Pancreas (tissue), 10 donors: ENCODE measurements at places on chromosomes 1 and 21. TPM values are rescaled to one million over a fixed set of nuclear protein-coding genes. Genes with fewer than 3 reads are reported as not detected.
A peak's percentile ranks its signal among the peaks of the same experiment; 100 is the strongest.

DNA sequence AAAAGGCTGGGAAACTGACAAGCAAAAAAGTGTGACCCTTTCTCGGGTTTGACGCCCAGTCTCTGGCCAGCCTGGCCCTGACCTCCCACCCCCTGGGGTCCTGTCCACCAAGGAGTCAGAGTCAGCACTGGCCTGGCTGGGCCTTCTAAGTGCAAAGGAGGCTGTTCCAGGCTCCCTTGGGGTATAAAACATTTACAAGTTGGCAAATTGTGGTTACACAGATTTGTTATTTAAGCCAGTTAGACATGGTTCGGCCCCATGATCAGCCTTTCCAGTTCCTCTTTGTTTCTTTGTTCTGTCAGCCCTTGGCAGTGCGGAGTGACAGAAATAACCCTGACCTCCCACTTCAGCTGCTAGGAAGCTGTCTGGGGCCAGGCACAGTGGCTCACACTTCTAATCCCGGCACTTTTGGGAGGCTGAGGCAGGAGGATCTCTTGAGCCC lies 161.6 kb upstream of the RAB4A start:
- no peaks in the 10 kb centered on the region for H3K36me3 ChIP-seq
- peaks cover 19% of the 10 kb centered on the region for H3K4me1 ChIP-seq
- no peaks in the 10 kb centered on the region for H3K27me3 ChIP-seq
- peak overlapping the region; percentile 66 for H3K27ac ChIP-seq
- no peak overlapping the region for H3K4me3 ChIP-seq

GRCh38 chr1:154460695-154461260 lies 41.2 kb upstream of the TDRD10 start:
- no peak overlapping the region for H3K27ac ChIP-seq
- H3K4me3 ChIP-seq, result no peak overlapping the region
- no peak for DNase-seq
- H3K4me1 ChIP-seq, result no peaks in the 10 kb centered on the region
- no peaks in the 10 kb centered on the region for H3K36me3 ChIP-seq

- H3K36me3 ChIP-seq, result no peaks in the 10 kb centered on the region
- no peak overlapping the region for H3K27ac ChIP-seq
- H3K4me3 ChIP-seq, result no peak overlapping the region
- peaks cover 21% of the 10 kb centered on the region for H3K27me3 ChIP-seq
Measured at GRCh38 chr1:156416993-156417392, 48.0 kb downstream of the RHBG start.

GRCh38 chr1:244044423-244044822 lies 6.7 kb upstream of the ZBTB18 start:
- H3K27ac ChIP-seq, result no peak overlapping the region
- no peaks in the 10 kb centered on the region for H3K36me3 ChIP-seq
- no peaks in the 10 kb centered on the region for H3K27me3 ChIP-seq
- H3K4me1 ChIP-seq, result peaks cover 15% of the 10 kb centered on the region
- no peak for DNase-seq
- H3K4me3 ChIP-seq, result no peak overlapping the region

DNA sequence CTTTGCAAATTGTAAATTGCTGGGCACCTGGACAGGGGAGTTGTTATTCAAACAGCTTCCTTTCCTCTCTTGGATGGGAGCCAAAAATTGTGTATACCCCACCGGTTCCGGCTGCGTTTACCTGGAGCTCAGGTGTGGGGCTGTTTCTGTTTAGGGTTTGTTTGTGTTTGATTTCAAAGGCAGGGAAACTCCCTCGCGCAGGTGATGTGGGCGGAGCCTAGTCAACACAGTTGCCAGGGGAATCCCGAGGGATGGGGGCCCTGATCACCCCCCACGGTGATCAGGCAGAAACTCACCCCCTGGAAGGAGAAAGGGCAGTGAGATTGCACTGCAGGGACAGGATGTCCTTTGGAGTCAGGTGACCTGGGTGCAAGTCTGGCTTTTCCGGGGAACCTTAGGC lies 28.3 kb downstream of the CDCP2 start:
- no peak overlapping the region for H3K4me3 ChIP-seq
- peak; percentile 73 for DNase-seq
- peak overlapping the region; percentile 79 for H3K27ac ChIP-seq

GRCh38 chr1:220283625-220284024 lies 11.4 kb upstream of the RAB3GAP2 start:
- H3K4me3 ChIP-seq, result no peak overlapping the region
- no peaks in the 10 kb centered on the region for H3K27me3 ChIP-seq
- no peaks in the 10 kb centered on the region for H3K4me1 ChIP-seq
- no peak for DNase-seq
- no peak overlapping the region for H3K27ac ChIP-seq
- H3K36me3 ChIP-seq, result no peaks in the 10 kb centered on the region

- H3K4me3 ChIP-seq, result no peak overlapping the region
- H3K27ac ChIP-seq, result no peak overlapping the region
- no peaks in the 10 kb centered on the region for H3K36me3 ChIP-seq
- no peak for DNase-seq
- no peaks in the 10 kb centered on the region for H3K27me3 ChIP-seq
- no peaks in the 10 kb centered on the region for H3K4me1 ChIP-seq
Measured at GRCh38 chr1:48121955-48122354, 100.6 kb upstream of the SLC5A9 start.

DNA sequence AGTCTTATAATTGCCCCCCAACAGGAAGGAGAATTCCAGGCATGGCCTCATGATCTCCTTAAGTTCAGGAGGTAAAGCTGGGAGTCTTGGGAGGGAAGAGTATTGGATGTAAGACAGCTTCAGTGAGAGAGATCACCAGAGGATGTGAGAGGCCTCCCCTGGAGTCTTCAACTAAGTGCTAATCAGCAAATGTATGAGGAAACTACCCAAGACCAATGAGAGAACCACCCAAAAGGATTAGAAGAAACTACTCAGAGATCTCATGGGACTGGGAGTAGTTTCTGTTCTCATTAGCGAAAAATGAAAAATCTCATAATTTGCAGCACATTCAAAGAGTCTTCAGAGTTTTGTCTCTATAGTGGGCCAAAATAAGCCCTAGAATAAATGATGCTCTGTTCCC lies 36.6 kb upstream of the WNT2B start:
- no peaks in the 10 kb centered on the region for H3K36me3 ChIP-seq
- no peak overlapping the region for H3K4me3 ChIP-seq
- no peak overlapping the region for H3K27ac ChIP-seq
- no peaks in the 10 kb centered on the region for H3K4me1 ChIP-seq

The CLIC4 gene
- total RNA-seq, result 30.6 TPM

The NASP gene
- 26.4 TPM for total RNA-seq

DNA sequence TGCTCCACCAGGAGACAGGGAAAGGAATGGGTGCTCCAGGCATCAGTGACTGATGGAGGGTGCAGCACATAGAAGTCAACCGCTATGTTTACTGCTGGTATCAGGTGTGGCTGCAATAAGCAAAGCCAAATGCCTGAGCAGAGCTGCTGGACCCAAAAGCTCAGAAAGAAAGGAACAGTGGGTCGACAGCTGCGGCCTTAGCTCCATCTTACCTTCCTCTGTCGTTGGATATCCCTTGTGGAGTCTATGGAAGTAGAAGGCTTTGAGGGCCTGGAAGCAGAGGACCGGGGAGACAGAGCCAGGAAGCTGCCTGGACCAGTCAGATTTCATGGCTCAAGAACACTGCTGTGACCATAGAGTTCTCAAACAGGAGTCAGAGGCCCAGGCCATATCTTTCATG lies 45.3 kb downstream of the RIMS3 start:
- no peaks in the 10 kb centered on the region for H3K36me3 ChIP-seq
- DNase-seq, result no peak
- no peak overlapping the region for H3K4me3 ChIP-seq
- H3K27ac ChIP-seq, result no peak overlapping the region

GRCh38 chr21:45153358-45154318 lies 79.3 kb downstream of the ADARB1 start:
- no peaks in the 10 kb centered on the region for H3K27me3 ChIP-seq
- H3K4me1 ChIP-seq, result no peaks in the 10 kb centered on the region
- H3K27ac ChIP-seq, result no peak overlapping the region
- H3K36me3 ChIP-seq, result no peaks in the 10 kb centered on the region

The FOXD3 gene
- total RNA-seq, result 0.09 TPM

DNA sequence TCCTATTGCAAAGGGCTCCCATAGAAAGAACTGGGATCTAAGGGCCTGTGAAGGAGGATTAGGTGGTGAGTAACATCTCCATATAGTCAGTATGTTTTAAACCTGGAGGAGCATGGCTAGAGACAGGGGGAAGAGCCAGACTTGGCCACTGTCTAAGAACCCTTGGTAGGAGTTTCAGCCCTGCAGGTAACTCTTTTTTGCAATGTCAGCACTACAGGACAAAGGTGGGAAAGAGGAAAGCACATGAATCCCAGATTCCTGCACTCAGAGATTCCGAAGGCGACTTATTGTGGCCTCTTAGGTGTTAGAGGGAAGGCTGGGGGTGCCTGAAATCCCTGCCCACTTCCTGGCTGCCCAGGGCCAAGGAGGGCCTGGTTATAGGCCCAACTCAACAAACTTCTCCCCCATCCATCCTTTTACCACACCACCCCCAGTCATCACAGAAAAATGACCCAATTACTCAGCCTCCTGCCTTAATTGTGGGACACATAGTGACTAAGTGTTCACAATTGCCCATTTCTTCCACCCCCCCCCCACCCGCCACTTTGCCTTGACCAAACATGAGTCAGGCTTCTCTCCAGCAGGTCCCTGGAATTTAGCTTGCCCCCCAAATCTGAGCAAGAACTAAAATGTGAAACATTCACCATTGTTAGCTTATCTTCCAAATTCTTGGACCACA lies 1.9 kb upstream of the NTNG1 start:
- no peaks in the 10 kb centered on the region for H3K27me3 ChIP-seq
- H3K36me3 ChIP-seq, result no peaks in the 10 kb centered on the region
- no peak overlapping the region for H3K27ac ChIP-seq
- DNase-seq, result no peak
- H3K4me3 ChIP-seq, result no peak overlapping the region
- no peaks in the 10 kb centered on the region for H3K4me1 ChIP-seq

The IL24 gene
- not detected for total RNA-seq

GRCh38 chr1:178684111-178684510 lies 40.9 kb upstream of the RALGPS2 start:
- H3K4me1 ChIP-seq, result no peaks in the 10 kb centered on the region
- no peak overlapping the region for H3K4me3 ChIP-seq
- H3K27me3 ChIP-seq, result no peaks in the 10 kb centered on the region
- H3K36me3 ChIP-seq, result no peaks in the 10 kb centered on the region
- no peak overlapping the region for H3K27ac ChIP-seq

DNA sequence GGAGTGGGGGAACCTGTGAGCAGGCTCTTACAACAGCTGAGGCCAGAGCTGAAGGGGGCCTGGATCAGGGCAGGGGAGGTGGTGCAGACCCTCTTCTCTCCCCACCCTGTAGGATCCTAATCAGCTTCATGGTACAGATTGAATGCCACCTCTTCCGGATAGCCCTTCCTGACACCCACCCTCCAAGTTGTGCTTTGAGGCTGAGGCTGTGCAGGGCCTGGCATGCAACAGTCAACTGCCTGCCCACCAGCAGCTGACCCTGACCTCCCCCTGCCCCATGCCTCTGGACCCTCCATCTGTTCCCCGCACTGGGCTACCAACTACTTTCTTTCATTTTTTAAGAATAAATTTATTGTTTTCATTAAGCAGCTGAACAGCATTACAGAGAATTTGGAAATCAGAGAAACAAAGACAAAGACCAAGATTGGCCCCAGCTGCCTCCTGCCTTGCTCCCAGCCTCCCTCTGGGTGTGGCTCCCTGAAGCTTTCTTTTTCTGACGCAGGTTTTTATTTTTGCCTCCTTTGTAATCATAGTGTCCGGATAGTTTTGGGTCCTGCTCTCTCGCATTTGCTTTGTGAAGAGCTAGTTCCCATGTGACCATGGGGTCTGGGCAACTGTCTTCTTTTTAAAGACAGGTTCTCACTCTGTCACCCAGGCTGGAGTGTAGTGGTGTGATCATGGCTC lies 12.8 kb downstream of the ZNF362 start:
- H3K4me1 ChIP-seq, result no peaks in the 10 kb centered on the region
- H3K27ac ChIP-seq, result no peak overlapping the region
- no peaks in the 10 kb centered on the region for H3K27me3 ChIP-seq
- H3K36me3 ChIP-seq, result no peaks in the 10 kb centered on the region
- no peak for DNase-seq

GRCh38 chr1:8419861-8420260 lies 101.9 kb downstream of the SLC45A1 start:
- H3K27me3 ChIP-seq, result no peaks in the 10 kb centered on the region
- no peak overlapping the region for H3K27ac ChIP-seq
- no peaks in the 10 kb centered on the region for H3K36me3 ChIP-seq
- H3K4me1 ChIP-seq, result peaks cover 61% of the 10 kb centered on the region
- H3K4me3 ChIP-seq, result no peak overlapping the region

DNA sequence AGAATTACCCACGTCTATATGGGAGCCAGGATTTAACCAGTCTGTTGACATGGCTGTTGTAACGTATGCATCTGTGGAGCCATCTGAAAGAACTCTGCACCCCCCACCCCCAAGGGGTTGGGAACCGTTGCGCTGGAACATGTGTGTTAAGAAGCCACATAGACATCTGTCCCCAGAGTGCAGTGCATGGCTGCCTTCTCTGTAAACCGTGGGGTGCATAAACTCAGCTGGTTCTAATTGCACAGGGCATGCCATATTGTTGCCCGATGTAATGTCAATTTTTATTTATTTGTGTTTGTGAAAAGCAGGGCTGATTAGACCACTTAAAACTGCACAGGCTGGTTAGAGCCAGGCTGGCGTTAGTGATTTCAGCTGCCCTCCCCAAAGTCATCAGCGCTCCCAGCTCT lies 70.1 kb upstream of the ROR1 start:
- no peaks in the 10 kb centered on the region for H3K27me3 ChIP-seq
- no peaks in the 10 kb centered on the region for H3K36me3 ChIP-seq
- H3K4me3 ChIP-seq, result no peak overlapping the region
- DNase-seq, result no peak

The CRP gene
- 148 TPM for total RNA-seq

- no peaks in the 10 kb centered on the region for H3K36me3 ChIP-seq
- no peaks in the 10 kb centered on the region for H3K27me3 ChIP-seq
- peaks cover 13% of the 10 kb centered on the region for H3K4me1 ChIP-seq
Measured at GRCh38 chr1:8632102-8632501, 185.3 kb downstream of the RERE start.

The RORC gene
- 24.9 TPM for total RNA-seq

DNA sequence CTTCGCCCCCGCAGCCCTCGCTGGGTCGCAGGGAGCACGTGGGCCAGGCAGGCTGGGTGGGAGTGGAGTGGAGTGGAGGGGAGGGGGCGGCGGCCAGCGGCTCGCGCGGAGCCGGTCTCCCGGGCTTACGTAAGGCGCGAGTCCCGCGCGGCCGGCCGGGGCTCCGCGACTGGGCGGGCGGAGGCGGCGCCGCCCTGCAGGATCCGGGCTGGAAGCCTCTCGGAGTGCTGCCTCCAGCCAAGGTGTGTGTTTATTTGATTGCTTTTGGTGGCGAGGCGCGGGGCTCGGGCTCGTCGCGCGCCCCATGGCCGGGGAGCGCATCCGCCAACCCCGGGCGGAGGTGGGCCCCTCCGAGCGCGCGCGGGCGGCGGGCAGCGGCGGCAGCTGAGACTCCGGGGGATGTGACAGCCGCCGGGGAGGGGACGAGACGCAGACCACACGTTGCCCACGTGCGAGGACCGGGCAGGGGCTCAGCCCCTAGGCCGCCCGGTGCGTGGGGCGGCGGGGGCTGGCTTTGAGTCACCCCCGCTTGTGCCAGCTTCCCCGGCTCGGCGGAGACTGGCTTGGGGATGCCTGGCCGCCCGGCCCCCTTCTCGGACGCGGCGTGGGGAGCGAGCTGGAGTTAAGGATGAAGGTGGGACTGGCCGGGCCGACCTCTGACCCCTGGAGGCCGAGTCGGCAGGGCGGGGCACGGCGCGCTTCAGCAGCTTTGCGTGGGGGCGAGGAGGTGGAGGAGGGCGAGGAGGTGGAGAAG lies 402 bp upstream of the AK4 start:
- no peak overlapping the region for H3K27ac ChIP-seq
- peak overlapping the region; percentile 46 for H3K4me3 ChIP-seq
- no peaks in the 10 kb centered on the region for H3K36me3 ChIP-seq

The CLCA1 gene
- total RNA-seq, result not detected

The GBP5 gene
- total RNA-seq, result 1.4 TPM

The FHAD1 gene
- 5.5 TPM for total RNA-seq
